ENCODE measurements at places on chromosomes 4 and X.
A peak's percentile ranks its signal among the peaks of the same experiment; 100 is the strongest.

DNA sequence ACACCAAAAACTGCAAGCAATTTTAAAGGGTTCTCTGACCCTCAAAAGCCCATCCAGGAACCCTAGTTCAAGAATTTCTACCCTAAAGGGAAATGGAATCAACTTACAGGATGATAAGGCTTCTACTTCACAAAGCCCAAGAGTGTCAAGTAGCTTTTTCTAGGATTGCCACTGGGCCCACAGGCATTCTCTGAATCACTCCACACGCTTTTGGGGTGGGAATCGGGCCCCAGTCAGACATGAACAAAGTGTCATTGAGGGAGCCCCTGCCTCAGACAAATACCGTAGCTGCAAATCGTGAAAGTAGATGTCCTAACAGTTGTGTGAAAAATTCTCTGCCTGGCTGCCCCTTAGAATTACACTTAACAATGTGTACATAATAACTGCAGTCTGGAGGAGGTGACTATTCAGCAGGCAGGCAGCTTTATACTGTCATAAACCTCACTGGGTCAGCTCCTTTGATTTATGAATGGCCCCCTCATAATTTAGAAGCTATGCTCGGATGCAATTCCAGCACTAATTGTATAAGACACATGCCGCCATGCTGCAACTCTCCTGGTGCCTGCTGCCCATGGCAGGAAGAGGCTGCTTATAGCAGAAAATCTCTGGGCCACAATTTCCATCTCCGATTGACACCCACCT lies 36.7 kb downstream of the CHRDL1 start:
- DNase-seq = no peak

DNA sequence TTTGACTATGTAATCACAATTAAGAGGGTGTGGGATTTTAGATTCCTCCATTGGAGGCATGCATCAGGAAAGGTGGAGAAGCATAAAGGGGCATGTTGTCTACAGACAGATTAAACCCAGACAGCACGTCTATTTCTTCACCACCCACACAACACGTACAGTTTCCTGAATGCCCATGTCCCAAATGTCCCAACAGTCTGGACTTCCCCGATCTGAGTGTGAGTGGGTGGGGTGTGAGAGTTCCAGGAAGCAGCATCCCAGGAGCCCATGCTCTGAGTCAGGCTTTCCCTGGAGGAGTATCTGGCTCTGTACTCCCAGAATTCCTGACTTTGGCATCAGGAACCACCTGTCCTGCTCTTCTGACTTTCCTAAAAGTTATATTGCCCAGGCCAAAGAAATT lies 30.8 kb upstream of the NDP start:
- DNase-seq = no peak

- DNase-seq = peak; percentile 44
Measured at GRCh38 chr4:82989575-82990429, 20.8 kb downstream of the LIN54 start.

- DNase-seq = no peak
Measured at GRCh38 chr4:183627979-183628588, 30.9 kb downstream of the RWDD4 start.

DNA sequence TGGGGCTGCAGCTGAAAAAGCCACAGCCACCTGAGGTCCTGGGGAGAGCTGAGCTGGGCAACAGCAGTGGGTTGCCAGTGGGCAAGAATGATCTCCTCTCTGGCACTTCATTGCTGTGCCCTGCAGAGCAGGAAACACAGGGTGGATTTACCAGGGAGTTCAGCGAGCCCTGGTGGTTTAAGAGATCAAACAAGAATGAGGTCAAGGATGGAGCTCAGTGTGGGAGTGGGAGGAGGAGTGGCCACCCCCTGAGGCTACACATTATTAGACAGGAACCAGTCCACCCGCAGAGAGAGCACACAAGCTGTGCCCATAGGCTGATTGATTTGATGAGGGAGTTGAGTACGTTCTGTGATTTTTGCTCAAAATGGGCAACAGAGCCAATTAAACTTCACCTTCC lies 47.3 kb downstream of the FRMPD3 start:
- DNase-seq = no peak

DNA sequence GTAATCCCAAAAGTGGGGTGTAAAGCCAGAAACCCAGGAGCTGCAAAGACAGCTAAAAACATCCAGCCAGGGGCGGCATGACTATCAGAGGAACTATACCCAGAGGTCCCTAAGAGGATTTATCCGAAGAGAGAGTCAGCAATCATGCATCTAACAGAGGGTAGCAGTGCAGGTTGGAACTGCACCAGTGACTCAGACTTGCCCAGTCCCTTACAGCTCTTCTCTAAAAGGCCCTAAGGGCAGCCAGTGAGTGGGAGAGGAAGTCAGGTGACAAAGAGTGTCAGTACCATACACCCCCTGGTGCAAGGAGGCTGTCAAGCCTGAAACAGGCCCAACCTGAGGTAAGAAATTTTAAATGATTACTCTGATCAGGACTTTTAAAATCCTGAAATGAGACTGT lies 88.1 kb downstream of the CAMK2D start:
- peak; percentile 19 for DNase-seq

DNA sequence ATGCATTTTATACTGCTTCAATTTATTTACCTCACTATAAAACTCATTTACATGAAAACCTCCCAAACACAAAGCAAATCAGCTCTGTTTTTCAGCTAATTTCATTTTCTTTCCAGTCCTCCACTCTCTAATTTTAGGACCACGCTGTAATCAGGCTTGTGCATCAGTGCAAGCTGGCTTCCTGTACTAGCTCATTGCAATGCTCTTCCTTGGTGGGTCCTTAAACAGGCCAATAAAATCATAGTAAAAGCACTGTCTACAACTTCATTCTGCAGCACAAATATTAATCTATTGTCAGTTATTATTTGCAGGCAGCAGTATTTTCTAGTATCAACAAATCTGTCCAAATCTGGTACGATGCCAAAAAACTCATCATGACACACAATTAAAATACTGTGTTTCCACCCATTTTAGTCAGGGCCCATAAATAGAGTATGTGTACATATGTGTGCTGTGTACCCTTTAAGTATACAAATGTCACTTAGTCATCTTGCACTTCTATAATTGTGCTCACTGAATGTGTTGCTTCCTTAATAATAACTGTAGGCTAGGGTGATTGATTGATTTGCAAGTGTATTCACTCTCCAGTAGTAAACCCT lies 178.2 kb upstream of the HCCS start:
- no peak for DNase-seq

DNA sequence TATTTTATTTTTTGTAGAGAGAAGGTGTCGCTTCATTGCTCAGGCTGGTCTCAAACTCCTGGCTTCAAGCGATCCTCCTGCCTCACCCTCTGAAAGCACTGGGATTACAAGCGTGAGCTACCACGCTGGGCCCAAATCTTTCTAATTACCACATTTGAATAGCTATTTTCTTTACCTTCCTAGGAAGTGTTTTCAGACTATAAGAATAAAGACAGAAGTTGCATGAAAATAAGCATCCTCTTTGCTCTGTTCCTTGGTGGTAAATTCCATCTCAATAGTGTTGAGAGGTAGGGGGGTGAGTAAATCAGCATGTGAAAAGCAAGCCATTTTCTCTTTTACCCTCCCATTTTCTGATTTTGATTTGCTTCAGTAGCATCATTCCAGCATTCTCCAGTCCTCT lies 122.4 kb downstream of the LARP7 start:
- DNase-seq = no peak

DNA sequence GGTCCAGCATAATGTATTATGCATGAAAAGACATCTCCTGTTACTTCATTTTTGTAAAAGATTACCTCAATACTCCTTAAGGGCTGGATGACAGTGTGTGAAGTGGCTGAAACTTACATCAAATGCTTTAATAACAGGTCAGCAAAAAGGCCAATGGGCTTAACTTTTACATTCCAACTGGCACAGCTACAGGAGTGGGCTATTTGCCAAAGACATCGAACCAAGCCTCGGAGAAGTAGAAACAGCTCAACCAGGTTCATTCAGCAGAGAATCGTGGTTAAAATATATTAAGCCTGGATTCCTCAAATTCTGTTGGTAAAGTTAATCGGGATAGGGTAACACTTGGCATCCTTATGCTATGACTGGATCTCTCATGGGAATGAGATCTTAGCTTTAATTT lies 639.7 kb downstream of the TRIML1 start:
- no peak for DNase-seq

GRCh38 chr4:147160908-147161513 lies 215.3 kb upstream of the TTC29 start:
- peak; percentile 10 for DNase-seq

GRCh38 chr4:5960252-5960880 lies 57.9 kb downstream of the C4orf50 start:
- no peak for DNase-seq

GRCh38 chr4:135777361-135777760 lies 1575.8 kb upstream of the PABPC4L start:
- DNase-seq = no peak

DNA sequence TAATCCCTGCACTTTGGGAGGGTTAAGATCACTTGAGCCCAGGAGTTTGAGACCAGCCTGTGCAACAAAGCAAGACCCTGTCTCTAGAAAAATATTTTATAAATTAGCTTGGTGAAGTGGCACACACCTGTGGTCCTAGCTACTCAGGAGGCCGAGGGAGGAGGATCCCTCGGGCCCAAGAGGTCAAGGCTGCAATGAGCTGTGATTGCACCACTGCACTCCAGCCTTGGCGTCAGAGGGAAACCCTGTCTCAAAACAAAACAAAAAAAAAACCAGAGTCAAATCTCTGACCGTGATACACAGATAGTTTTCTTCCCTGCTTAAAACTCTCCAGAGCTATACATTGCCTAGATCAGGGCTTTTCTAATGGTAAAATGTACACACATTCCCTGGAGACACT lies 53.5 kb downstream of the CHST7 start:
- DNase-seq = no peak

DNA sequence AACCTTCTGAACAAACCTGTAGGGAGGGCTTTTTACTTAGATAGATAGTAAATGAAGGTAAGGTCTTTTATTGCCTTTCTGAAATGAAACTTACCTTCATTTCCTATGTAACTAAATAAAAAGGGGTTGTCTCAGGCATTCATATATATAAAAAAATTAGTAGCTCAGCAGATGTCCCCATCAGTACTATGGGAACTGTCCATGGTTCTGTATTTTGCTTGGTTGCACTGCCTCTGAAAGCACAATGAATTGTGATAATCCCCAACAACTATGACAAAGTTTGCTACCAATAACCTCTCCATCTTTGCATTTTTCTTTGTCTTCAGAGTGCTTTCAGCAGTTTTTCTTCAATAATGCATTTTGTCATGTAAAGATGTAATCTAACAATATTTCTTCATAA lies 222.4 kb downstream of the SLIT2 start:
- DNase-seq = no peak

GRCh38 chrX:143663755-143664154 lies 27.9 kb upstream of the SLITRK4 start:
- DNase-seq = no peak

- DNase-seq = no peak
Measured at GRCh38 chr4:31613946-31614623, 893.9 kb downstream of the PCDH7 start.

- no peak for DNase-seq
Measured at GRCh38 chrX:23838953-23839352, 56.0 kb downstream of the SAT1 start.

GRCh38 chr4:37609626-37610025 lies 76.5 kb downstream of the RELL1 start:
- no peak for DNase-seq

- DNase-seq = no peak
Measured at GRCh38 chr4:623914-624566, 1.3 kb upstream of the PDE6B start.

DNA sequence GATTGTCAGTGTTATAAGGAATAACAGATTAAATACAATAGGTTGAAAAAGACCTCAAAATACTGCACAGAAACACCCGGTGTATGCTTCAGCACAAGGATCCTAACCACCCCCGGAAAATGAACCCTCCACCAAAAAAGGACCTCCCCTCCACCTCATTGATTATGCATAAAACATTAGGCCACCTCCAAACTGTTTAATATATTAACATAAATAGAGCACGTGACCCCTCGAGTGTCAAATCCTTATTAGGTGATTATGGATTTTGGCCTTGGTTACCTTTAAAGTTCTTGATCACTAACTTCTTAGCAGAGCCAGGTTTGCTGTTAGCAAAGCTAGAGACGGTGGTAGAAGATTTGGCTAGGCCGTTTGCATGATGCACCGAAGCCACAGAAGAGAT lies 958 bp downstream of the CUL4B start:
- peak; percentile 19 for DNase-seq

DNA sequence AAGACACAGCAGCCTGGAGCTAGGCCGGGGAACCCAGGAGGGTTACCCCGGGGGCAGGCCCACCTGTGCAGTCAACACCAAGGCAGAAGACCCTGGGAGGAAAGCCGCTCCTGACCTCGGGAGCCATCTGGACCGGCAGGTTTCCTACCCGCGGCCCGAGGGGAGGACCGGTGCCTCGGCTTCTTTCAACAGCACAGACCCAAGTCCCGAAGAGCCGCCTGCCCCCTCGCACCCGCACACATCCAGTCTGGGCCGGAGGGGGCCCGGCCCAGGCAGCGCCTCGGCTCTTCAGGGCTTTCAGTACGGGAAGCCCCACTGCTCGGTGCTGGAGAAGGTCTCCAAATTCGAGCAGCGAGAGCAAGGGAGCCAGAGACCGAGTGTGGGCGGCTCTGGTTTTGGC lies 157.8 kb downstream of the SOWAHB start:
- no peak for DNase-seq

DNA sequence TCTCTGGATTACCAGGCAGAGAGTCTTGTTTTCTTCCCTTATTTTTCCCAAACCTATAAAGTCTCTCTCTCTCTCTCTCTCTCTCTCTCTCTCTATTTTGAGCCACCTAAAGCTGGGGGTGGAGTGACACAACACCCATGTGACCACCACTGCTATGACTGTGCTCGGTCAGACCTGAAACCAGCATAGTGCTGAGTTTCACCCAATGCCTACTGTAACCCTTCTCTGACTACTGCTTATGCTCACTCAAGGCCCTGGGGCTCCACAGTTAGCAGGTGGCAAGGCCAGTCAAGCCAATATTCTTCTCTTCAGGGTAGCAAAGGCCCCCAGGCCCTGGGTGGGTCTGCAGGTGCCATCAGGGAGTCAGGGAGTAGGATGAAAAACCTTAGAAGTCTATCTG lies 114.7 kb upstream of the ARMCX2 start:
- DNase-seq = no peak

DNA sequence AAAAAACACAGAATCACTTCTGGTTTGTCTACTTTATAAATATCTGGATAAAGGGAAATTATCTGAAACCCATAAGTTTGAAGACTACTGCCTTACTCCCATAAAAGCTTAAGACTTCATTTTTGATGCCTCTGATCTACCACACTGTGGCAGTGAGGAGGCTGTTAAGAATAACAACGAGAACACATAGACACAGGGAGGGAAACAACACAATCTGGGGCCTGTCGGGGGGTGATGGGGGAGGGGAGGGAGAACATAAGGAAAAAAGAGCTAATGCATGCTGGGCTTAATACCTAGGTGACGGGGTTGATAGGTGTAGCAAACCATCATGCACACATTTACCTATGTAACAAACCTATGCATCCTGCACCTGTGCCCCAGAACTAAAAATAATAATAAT lies 573.7 kb downstream of the GBA3 start:
- DNase-seq = no peak

- no peak for DNase-seq
Measured at GRCh38 chr4:40888933-40889332, 139.2 kb downstream of the NSUN7 start.

- no peak for DNase-seq
Measured at GRCh38 chrX:153578889-153579288, 20.1 kb downstream of the CCNQ start.

GRCh38 chr4:1903035-1903434 lies 31.8 kb downstream of the NSD2 start:
- DNase-seq = no peak

All from CD4-positive, alpha-beta T cell treated with Interleukin-10 for 1 hour (primary cell).